ENCODE measurements at places on chromosomes 12 and 14.

GRCh38 chr14:60300019-60300418 is 51.0 kb downstream of the PPM1A start:
- DNase-seq: no peak

GRCh38 chr12:105335856-105336255 is 5.4 kb downstream of the C12orf75 start:
- DNase-seq: no peak

DNA sequence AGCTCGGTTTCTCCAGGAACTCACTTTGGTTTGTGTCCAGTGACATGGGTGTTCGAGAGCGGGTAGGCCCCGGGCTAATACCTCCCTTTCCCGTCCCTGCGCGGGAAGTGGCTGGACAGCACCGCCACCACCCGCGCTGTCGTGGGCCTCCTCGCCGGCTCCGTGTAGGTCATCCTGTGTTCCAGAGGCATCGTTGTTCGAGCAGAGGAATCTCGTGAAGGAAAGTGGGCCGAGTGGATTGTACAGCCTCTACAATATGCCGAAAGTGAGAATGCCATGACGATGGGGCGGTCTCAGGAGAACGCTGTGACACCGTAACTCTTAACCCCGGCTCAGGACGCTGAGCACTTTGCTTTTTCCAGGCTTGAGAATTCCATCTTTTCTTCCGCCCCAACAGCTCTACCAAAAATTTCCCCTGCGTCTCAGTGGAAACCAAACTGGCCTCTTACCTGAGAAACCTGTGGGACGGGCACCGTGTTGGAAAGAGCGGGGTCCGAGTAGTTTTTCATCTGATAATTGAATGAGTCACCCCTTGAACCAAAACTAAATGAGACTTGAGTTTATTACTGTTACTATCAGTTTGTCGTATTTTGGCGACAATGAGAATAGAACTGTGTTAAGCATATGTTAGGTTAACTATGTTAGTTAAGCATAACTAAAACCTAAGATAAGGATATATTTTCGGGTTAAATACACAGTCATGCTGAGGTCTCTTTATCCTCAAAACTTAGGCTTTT is 510 bp downstream of the EIF2S1 start:
- no peak for DNase-seq

- no peak for DNase-seq
Observed at GRCh38 chr14:63273129-63273528, 45.6 kb downstream of the GPHB5 start.

GRCh38 chr14:31939934-31940333 is 137.2 kb upstream of the ARHGAP5 start:
- no peak for DNase-seq

DNA sequence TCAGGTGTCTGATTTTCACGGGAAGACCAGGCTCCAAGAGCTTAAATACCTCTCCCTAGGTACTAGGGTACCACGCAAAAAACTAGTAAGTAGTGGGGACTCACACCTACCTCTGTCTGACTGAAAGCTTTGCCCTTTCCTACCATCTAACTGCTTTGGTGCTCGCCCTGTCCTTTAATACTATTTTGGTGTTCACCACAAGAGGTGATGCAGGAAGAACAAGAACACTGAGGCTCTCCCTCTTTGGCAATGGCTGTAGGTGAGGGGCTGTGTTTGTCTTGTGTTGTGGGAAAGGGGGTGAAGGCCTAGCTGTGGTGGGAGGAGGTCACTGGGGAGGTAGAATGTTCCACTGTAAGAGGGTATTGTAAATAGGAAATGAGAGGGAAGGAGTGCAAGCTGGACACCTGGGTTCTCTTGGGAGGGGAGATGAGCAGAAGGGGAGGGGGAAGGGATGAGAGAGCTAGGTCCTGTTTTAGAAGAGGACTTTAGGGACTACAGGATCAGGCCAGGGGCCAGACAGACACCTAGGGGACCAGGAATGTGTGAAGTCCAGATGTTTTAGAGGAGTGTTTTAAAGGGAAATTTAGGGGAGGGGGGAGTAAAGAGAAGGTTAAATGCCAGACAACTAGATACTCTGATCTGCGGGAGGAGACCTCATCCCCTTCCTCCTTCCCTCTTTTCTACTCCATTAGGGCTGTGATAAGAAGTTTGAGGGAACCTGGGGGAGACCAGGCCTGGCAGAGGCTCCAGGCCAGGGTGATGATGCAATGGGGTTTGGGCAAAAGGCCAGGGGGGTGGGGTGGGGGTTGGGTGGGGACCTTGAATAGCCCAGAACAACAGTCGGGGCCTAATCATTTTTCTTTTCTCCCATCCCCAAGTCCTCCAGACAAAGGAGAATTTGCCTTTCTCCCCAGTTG is 2.1 kb downstream of the ITGA5 start:
- no peak for DNase-seq

- DNase-seq: no peak
Observed at GRCh38 chr12:28759333-28759732, 389.7 kb upstream of the FAR2 start.

GRCh38 chr12:113271853-113272561 is 50.7 kb downstream of the TPCN1 start:
- no peak for DNase-seq

GRCh38 chr14:95360828-95361227 is 41.1 kb upstream of the CLMN start:
- no peak for DNase-seq

DNA sequence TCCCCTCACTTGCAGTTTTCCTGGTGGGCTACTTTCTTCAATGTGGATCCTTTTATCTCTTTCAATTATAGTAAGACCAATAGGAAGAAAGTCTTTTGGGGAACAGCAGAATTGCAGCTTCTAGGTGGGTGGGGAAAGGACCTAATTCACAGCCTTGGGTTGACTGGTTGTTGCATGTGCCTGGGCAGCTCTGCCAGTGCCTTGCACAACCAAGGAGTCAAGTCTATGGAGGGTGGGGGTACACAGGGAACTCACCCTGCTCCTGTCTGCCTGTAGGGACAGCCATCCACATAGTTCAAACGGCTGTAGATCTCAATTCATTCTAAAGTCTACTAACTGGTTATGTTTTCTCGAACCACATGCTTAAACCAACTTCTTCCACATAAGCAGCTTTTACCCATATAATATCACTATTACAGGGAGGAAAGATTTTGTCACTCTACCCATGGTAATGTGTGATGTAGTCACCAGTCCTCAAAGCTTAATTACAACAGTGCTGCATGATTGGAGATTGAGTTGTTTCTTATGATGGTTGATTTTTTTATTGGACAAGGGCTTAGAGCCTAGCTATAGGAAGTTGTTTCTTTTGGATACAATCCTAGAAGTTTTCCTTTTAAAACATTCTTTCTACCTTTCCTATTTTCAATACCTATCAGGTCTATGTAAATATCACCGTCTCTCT is 117.7 kb upstream of the FRMD6 start:
- no peak for DNase-seq

- DNase-seq: no peak
Observed at GRCh38 chr12:92784356-92784755, 81.6 kb downstream of the PLEKHG7 start.

- DNase-seq: no peak
Observed at GRCh38 chr14:66998013-66998412, 191.2 kb upstream of the GARIN2 start.

DNA sequence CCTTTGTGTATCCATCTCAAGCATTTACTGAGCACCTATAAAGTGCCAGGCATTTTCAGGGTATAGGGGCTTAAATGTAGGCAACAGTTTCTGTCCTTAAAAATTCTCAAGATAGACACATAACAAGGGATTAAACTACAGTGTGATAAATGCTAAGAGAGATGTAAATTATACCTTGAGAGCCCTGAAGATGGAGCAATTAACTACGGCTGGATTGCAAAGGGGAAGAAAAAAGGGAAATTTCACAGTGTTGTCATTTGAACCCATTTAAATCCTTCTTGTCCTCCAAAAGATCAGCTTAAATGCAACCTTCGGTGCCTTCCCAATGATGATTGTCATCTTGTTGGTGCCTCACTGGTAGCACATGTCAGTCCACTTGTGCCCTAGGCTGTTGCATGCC is 11.5 kb upstream of the IL26 start:
- no peak for DNase-seq

DNA sequence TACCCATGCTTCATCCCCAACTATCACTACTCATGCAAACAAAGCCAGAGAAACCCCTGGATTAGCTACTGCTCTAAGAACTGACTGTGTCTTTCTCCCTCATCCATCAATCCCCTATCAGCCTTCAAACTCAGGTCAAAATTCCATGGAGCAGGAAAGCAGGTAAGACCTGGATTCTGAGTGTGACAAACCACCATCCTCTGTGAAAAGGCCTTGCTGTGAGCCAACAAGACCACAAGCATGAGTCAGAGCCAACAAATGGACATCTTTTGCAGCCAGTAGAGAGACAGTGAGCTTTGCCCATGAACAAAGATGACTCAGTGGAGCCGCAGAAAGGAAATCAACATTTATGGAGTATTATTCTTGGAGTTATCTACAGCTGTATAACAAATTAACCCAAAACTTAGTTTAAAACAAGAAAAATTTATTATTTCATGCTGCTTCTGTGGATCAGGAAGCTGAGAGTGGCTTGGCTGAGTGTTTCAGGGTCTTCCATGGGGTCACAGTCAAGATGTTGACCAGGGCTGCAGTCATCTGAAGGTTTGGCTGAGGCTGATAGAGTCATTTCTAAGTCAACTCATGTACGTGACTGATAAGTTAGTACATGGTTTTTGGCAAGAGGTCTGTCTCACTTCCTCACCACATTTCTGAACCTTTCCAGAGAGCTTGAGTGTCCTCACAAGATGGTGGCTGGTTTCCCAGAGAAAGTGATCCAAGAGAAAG is 61.1 kb downstream of the PITPNM2 start:
- no peak for DNase-seq

- DNase-seq: no peak
Observed at GRCh38 chr12:58420503-58420902, 479.1 kb downstream of the ATP23 start.

DNA sequence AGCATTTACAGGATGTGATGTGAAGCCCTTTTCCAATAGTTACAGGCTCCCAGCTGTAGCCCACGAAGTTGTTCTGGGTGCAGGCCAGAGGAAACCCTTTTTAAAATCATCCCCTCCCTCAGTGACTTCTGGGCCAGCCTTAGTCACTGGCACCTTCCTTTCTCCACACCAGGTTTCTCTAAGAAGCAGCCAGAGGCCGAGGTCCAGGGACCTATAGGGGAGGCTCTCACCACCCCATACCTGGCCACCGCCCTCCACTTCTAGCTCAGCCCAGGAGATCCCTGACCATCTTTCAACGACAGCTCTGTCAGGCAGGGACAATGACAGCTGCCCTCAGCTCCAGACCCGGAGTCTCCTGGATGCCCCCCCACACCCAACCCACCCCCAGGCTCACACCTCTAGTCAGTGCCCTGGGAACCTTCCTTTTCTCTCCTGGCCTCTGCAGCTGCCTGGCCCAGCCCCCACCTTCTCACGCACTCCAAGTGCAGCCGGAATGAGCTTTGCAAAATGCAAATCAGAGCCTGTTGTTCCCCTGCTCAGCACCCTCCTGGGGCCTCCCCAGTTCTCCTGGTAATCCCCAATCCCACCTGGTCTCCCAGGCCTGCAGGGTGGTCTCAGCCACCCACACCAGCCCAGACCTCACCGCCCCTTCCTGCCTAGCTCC is 46.7 kb downstream of the TESC start:
- DNase-seq: no peak

DNA sequence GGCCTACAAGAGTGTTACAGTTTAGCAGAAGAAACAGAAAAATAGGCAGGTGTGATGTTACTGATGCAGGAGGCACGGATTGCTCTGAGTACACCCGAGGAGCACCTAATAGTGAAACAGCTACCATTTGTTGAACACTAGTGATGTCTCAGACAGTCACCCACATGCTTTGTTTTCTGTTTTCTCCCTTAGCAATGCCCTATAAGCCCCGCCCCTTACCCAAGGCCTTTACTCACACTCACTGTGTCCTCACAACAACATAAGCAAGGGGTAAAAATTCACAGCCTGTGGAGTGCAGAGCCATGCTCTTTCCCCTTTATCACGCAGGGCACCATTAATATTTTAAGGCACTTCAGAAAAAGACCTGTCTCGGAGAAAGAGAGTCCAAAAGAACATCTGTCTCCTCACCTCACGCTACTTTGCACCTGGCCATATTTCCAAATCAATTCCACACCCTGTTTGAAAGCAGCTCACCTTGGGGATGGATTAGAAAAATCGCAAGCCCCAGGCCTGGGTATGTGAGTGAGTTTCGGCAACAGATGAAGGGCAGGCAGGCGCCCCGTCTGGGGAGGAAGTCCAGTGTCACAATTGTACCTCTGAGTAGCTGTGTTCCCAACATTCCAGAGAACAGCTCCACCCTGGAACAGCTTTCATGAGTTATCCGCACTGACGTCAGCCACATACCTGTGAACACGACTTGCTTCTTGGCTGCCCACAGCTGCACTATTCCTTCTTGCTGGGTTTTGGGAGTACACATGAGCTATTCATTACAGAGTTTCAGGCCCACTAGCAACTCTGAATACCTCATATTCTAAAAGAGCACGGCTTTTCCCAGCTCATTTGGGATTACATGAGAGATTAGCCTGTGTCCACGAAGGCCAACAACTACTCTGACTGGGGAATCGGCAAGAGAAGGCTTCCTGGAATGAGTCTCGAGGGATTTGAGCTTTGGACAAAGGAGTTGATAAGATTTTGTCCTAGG is 26.0 kb downstream of the MAPK1IP1L start:
- DNase-seq: no peak

DNA sequence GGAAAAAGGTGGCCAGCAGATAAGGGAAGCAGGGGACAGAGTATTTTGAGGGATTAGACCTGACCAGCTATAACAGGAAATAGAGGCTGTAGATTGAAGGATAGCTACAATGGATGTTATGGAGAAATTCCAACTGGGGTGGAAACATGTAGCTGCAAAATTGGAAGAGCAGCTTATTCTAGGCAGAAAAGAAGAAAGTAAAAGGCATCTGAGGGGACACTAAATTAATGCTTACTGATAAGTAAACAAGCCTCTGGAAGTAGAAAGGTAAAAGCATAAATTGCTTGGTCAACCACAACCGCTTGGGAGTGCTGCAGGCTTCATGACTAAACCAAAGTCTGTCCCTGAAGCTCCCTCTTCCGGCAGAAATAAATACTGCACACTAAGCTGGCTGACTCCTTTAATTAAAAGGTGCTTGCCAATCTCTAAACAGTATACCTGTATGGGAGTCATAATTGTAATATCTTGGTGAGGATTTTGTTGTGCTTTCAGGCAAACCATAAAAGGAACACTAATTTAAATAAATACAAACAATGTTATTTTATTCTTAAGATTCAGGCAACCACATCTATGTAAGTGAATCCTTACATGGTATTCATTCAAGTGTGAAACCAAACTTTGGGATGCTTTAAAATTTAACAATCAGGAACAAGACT is 7.7 kb downstream of the UBC start:
- DNase-seq: peak; percentile 85

- no peak for DNase-seq
Observed at GRCh38 chr12:127966331-127966730, 300.6 kb upstream of the TMEM132C start.

All from stimulated activated CD8-positive, alpha-beta memory T cell treated with anti-CD3 and anti-CD28 coated beads, Interleukin-7, amount 100 ng/mL, for 48 hours (primary cell).